ENCODE measurements at places on chromosomes 11 and 22. TPM values are rescaled to one million over a fixed set of nuclear protein-coding genes. Genes with fewer than 3 reads are reported as not detected.

KCNK7 gene
- total RNA-seq: not detected

CCDC89 gene
- total RNA-seq: 3.9 TPM

DBX1 gene
- total RNA-seq: not detected

OR52B4 gene
- not detected for total RNA-seq

KRTAP5-11 gene
- total RNA-seq: not detected

MMP27 gene
- total RNA-seq: not detected

AQP11 gene
- total RNA-seq: 1.6 TPM

CD6 gene
- total RNA-seq: not detected

CCT8L2 gene
- total RNA-seq: not detected

ST14 gene
- total RNA-seq: not detected

ACAD8 gene
- total RNA-seq: 14.5 TPM

OR51B2 gene
- total RNA-seq: not detected

MYO18B gene
- total RNA-seq: under 0.01 TPM

PRR33 gene
- not detected for total RNA-seq

GPHA2 gene
- total RNA-seq: not detected

FJX1 gene
- total RNA-seq: 89.8 TPM

TRMT2A gene
- total RNA-seq: 45.3 TPM

OR51B6 gene
- total RNA-seq: not detected

BLID gene
- 6.0 TPM for total RNA-seq

CECR2 gene
- not detected for total RNA-seq

ADAMTS15 gene
- 2.2 TPM for total RNA-seq

MGAT3 gene
- 0.64 TPM for total RNA-seq

DHCR7 gene
- 94.1 TPM for total RNA-seq

P4HA3 gene
- 2.6 TPM for total RNA-seq
